Non-pigmented ciliary epithelial cell (primary cell): ENCODE measurements at places on chromosomes 2 and 18.

DNA sequence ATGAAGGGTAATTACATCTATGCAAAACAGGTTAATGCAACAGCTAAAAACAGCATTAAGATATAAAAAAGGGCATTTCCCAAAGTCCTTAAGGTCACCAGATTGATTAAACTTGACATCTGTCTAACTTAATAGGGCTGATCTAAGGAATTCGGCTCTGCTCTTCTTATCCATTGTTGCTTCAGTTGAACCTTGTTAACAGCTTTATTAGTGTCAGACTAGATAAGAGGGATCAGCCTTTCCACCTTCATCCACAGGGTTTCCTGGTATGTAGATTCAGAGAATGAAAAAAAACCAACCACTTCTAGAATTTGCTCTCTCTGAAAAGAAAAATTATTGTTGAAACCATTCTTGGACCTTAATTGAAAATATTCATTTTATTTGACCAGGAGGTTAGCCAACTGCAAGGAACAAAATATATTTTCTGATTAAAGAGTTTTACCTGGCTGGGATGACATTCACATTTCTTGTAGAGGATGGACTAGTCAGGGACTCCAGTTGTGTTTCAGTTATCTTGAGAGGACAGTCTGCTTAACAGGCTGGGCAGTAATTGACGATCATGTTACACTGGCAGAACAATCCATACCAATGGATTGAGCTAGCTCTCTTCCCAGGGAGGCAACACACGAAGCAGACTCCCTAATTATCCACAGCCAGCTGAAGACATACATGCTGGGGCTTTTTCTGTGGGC lies 357.4 kb upstream of the ACVR2A start:
- DNase-seq = no peak

DNA sequence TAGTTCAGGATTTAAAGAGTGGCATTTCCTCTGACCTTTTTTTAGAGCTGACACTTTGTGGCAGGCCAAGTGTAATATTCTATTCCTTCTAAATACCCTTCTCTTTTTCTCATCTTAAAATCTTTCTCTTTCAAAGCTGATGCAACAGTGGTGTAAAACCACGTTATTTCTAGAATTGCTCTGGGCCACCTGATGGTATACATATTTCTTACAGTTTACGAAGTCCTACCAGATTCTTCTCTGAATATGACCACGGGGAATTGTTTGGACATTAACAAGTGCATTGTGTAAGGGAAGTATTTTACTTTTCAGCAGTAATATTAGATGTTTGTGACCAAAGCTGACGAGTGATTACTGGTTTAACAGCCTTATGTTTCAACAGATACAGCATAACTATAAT lies 109.9 kb downstream of the PTPRM start:
- DNase-seq = no peak

DNA sequence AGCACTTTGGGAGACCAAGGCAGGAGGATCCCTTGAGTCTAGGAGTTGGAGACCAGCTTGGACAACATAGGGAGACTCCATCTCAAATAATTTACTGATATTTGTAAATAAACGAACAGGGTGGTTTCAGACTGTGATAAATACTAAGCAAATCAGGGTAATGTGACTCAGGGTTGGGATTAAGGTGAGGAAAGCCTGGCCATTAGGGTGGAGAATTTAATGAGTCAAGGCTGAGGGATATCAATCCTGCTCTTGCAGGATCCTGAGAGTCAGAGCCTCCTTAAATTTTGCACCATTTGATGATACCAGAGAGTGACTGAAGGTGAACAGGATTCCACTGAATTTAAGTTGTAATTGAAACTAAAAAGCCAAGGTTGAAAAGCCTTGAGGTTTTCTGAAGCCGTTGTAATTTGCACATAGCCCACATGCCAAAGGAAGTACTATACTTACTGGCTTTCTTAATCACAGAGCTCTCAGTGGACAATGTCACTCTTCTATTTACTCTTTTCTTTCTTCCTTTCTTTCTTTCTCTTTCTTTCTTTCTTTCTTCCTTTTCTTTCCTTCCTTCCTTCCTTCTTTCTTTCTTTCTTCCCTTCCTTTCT lies 28.6 kb upstream of the AP1S3 start:
- no peak for DNase-seq

- DNase-seq = peak; percentile 96
Observed at GRCh38 chr18:40868110-40868858, 1086.8 kb upstream of the PIK3C3 start.

GRCh38 chr2:73999881-74000597 lies 15.3 kb downstream of the TET3 start:
- peak; percentile 13 for DNase-seq

- no peak for DNase-seq
Observed at GRCh38 chr2:19898592-19899329, 3.0 kb downstream of the TTC32 start.

- DNase-seq = no peak
Observed at GRCh38 chr2:240645346-240645745, 20.1 kb downstream of the GPR35 start.

DNA sequence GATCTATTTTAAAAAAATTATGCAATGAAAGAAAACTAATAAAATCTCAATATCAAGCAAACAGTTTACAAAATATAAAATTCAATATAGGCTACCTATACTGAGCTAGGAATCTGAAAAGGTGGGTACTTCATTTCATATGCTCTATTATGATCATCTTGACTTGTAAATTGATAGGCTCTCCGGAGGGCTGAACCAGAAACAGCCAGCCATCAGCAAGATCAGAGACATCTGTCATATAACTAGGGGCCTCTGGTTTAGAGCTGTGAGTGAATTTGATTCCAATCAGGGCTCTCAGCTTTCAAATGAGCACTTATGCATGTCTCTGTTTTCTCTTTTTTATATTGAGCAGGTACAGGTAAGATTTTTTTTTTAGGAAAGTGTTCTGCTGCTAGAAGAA lies 114.2 kb downstream of the SPHKAP start:
- no peak for DNase-seq

DNA sequence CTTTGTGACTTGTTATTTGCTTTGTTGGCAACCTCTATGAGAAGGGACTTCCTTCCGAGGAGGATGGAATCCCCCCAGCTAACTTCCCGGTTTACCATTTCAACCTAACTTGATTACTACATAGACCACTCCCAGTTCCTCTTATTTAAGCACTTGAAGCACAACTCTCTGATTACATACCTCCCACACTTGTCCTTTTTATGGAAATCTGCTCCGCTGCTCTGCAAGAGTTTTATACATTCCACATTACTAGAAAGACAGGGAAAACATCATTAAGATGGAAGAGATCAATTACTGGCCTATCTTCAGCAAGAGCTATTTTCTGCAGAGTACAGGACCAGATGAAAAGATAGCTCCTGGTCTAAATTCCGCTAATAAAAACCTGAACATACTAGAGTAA lies 160.0 kb upstream of the PGAP1 start:
- no peak for DNase-seq

- no peak for DNase-seq
Observed at GRCh38 chr2:181697126-181697525, 16.8 kb upstream of the NEUROD1 start.

- DNase-seq = no peak
Observed at GRCh38 chr18:63999871-64000270, 30.0 kb downstream of the SERPINB8 start.

DNA sequence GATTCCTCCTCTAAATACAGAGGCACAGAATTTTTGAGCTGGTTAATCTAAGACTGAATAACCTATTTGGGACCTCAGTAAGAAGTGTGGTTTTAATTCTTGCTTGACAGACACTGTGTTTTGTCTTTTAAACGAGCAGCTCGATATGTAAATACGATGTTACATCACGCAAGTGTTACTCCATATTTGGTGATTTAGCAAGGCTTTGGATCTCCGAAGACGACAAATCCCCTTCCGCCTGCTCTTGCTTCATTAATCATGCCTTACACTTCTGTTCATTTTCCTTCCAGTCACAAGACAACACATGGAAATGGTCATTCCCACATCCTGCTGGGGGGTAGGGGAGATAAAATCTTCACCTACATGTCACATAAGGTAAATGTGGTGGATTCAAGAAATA lies 9.4 kb downstream of the BCL11A start:
- DNase-seq = no peak

- no peak for DNase-seq
Observed at GRCh38 chr18:62576845-62577512, 54.2 kb downstream of the ZCCHC2 start.

DNA sequence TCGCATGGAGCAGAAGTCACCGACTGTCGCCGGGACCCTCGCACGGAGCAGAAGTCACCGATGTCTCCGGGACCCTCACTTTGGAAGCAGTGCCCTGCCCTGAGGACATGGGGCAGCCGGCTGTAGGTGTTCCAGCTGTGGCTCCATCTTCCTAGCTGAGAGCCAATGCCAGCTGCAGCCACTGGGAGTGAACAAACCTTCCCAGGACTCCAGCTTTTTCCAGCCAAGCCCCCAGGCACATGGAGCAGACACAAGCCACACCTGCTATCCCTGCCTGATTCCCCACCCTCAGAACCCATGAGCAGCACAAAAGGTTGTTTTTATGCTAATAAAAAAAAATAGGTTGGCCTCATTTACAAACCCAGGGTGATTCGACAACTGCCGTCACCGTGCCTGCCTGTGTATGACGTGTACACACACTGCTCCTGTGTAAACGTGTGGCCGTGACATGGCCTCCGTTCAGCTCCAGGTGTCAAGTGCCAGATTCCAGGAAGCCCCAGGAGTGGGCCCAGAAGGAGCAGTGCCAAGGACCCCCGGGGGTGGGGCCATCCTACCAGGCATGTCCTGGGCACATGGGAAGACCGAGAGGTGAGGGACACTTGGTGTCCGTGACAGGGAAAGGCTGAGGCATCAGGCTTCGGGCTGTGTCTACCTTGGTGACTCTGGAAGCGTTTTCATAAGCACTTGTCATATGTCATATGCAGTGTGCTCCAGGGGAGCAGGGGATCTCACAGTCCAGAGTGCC lies 91.5 kb downstream of the EIPR1 start:
- DNase-seq = no peak

- peak; percentile 40 for DNase-seq
Observed at GRCh38 chr2:4662161-4662779, 958.9 kb downstream of the DCDC2C start.

DNA sequence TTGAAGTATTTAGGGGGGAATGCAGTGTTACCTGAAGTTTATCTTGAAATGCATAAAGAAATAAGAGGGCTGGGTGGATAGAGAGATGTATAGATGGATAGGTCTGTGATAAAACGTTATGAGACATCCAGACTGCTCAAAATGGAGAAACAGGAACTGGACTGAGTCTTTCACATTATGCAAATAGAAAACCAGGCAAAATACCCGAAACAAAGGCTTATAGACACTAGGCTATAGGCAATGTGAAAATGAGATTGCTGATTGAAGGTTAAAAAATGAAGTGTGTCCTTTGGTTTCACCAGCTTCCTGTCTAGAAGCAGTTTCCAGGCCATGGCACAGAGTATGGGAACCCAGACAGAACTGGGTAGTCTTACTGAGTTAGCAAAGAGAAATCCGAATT lies 24.9 kb upstream of the SLC3A1 start:
- no peak for DNase-seq

- no peak for DNase-seq
Observed at GRCh38 chr18:35096677-35097011, 55.4 kb downstream of the MAPRE2 start.

DNA sequence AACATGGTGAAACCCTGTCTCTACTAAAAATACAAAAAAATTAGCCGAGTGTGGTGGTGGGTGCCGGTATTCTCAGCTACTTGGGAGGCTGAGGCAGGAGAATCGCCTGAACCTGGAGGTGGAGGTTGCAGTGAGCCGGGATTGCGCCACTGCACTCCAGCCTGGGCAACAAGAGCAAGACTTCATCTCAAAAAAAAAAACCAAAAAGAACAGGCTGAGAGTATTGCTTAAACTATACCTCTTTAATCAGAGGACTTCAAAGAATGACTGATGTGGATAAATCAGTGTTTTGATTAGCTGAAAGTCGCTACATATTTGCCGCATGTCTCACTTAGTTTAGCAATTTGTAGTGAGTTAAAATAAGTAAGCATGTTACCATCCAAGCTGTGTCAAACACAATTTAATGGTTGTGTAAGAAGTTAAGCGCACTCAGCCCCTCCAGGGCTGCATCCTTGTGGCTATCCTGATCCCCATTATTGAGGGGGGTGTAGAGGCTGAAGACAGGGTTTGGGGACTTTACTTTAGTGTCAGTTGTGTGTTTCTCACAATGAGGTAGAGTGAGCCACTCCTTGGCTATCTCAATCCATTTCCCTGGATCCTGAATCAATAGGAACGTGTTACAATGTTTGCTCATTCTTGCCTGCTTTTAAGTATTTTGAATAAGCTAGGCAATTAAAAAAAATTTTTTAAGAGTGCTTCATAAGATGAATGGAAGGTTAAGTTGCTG lies 11.0 kb upstream of the FARP2 start:
- no peak for DNase-seq

DNA sequence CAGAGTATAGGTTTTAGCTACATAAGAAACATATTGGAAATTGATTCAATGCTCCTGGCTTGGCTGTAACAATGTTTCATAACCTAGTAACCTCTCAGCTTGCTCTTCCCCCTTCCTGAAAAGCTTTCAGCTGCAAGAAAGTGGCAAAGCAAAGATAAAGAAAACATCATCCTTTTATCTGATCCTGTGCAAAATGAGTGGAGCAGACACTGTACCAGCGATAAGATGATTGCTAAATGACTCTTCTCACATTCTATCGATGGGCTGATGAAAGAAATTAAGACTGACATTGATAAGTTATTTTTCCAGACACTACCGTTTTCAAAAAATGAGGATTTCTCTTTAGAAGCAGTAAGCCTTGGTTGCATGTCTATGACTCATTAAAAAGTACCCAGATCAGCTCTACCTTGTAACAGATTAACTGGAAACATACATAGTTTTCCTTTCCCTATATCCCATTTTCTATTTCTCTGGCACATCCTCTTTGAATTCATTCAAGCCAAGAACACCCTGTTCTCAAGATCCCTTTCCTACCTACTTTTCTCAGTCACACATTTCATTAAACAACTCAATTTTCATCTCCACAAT lies 87.1 kb upstream of the LYPD1 start:
- no peak for DNase-seq

DNA sequence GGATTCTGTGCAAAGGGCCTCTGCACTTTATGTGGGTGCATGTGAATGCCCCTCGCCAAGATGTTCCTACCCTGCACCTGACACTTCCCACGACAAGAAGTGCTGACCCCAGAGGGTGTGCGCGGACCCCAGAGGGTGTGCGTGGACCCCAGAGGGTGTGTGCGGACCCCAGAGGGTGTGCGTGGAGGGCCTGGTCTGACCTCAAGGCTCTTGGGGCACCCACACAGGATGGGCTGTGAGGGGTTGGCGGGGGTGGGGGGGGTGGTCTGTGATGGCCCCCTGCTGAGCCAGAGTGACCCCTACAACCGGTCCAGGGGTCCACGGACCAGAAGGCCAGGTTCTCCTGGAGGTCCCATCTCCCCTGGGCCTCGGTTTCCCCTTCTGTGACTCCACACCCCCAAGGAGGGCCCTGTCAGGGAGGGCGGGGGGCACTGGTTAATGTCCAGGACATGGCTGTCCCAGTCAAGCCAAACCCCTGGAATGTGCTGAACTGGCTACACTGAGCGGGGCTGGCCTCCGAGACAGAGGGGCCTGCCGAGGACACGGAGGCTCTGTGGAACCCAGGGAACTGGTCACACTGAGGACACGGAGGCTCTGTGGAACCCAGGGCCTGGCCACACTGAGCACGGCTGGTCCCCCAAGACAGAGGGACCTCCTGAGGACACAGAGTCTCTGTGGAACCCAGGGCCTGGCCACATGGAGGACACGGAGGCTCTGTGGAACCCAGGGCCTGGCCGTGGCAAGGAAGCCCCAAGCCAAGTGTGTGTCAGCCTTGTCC lies 3.1 kb downstream of the NEU4 start:
- DNase-seq = no peak
